ENCODE measurements at places on chromosomes 1 and 21.

GRCh38 chr1:67626090-67626860 lies 58.7 kb upstream of the GADD45A start:
- no peak overlapping the region for H3K27ac ChIP-seq
- no peak for DNase-seq
- H3K27me3 ChIP-seq = no peaks in the 10 kb centered on the region
- no peaks in the 10 kb centered on the region for H3K36me3 ChIP-seq

GRCh38 chr1:183989078-183989577 lies 48.4 kb downstream of the COLGALT2 start:
- H3K27me3 ChIP-seq = no peaks in the 10 kb centered on the region
- H3K36me3 ChIP-seq = no peaks in the 10 kb centered on the region
- no peak for DNase-seq
- no peak overlapping the region for H3K4me3 ChIP-seq
- H3K4me1 ChIP-seq = no peaks in the 10 kb centered on the region

- H3K27ac ChIP-seq = no peak overlapping the region
- H3K36me3 ChIP-seq = no peaks in the 10 kb centered on the region
Measured at GRCh38 chr1:42822800-42823392, 5.7 kb upstream of the SVBP start.

DNA sequence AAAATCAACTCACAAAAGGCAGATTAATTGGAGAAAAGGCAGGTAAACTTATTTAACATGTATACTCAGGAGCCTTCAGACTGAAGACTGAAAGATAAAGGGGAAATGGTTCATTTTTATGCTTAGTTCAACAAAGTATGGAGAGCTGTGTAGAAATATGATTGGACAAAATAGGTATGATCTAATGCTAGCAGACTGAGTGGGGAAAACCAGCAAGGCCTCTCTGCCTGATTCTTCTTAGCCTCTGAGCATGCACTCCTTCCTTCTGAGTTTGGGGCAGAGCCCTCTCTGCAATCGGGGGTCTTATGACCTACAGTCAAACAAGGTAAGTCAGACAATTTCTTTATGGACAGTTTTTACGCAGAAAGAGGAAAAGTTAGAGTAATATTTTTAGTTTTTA lies 38.8 kb upstream of the SUCO start:
- no peaks in the 10 kb centered on the region for H3K36me3 ChIP-seq
- H3K4me1 ChIP-seq = no peaks in the 10 kb centered on the region
- no peaks in the 10 kb centered on the region for H3K27me3 ChIP-seq
- H3K27ac ChIP-seq = no peak overlapping the region

- no peak for DNase-seq
- no peak overlapping the region for H3K27ac ChIP-seq
- no peaks in the 10 kb centered on the region for H3K36me3 ChIP-seq
- H3K4me1 ChIP-seq = no peaks in the 10 kb centered on the region
Measured at GRCh38 chr1:35595684-35596083, 22.6 kb downstream of the TFAP2E start.

GRCh38 chr1:53592985-53593757 lies 134.0 kb downstream of the DMRTB1 start:
- H3K36me3 ChIP-seq = no peaks in the 10 kb centered on the region
- no peaks in the 10 kb centered on the region for H3K4me1 ChIP-seq
- no peak for DNase-seq
- H3K27ac ChIP-seq = no peak overlapping the region
- no peak overlapping the region for H3K4me3 ChIP-seq

DNA sequence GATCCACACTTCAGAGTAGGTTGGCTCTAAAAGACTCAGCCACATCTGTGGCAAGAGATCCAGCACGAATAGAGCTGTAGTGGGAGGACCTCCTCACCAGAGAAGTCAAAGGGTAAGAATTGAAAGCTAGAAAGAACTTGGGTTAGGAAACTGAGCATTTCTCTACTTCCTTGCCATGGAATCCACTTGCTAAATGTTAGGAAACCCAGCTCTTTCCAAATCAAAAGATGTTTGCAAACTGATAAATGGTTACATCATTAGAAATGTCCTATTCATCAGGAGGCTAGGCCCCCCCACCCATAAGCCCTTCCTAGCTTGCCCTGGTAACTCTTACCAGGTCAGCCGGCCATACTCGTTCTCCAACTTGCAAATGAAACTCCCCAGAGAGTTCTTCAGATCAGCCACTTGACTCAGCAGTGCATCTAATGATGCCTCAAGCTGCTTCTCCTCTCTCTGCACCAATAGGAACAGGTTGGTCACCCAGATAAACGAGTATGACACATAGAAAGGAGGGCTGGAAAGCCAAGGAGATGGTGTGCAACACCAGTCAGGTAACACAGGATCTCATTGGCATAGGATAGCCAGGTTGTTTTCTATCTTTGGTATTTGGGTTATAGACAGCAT lies 1.5 kb downstream of the MED8 start:
- H3K4me3 ChIP-seq = no peak overlapping the region
- H3K27ac ChIP-seq = no peak overlapping the region
- no peaks in the 10 kb centered on the region for H3K27me3 ChIP-seq
- no peak for DNase-seq
- peaks cover 5% of the 10 kb centered on the region for H3K36me3 ChIP-seq
- peaks cover 10% of the 10 kb centered on the region for H3K4me1 ChIP-seq

GRCh38 chr1:109312246-109312645 lies 5.4 kb upstream of the MYBPHL start:
- H3K36me3 ChIP-seq = no peaks in the 10 kb centered on the region
- no peaks in the 10 kb centered on the region for H3K27me3 ChIP-seq
- no peaks in the 10 kb centered on the region for H3K4me1 ChIP-seq
- H3K27ac ChIP-seq = no peak overlapping the region
- no peak for DNase-seq

Data from colonic mucosa (tissue), 4 donors.